ENCODE measurements at places on chromosomes 4 and X.
A peak's percentile ranks its signal among the peaks of the same experiment; 100 is the strongest.

DNA sequence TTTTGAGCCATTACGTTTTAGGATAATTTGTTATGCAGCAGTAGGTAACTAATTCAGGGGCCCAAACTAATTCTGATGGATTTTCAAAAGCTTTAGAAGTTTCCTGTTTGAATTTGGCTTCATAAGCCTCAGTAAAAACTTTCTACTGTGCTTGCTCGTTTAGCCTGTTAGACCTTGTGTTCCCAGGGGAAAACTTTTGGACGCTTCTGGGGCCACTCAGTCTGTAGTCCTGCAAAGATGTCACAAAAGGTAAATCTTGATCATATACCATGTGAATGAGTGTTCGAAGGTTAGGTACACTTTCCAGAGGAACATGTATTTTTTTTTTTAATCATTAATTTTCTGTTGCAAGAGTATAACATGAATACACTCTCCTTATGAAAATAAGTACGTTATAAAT, 70.7 kb downstream of the SUPT20HL2 start:
- DNase-seq = no peak

- no peak for DNase-seq
These were observed 165.9 kb downstream of the PDGFC start for GRCh38 chr4:156805696-156806095.

DNA sequence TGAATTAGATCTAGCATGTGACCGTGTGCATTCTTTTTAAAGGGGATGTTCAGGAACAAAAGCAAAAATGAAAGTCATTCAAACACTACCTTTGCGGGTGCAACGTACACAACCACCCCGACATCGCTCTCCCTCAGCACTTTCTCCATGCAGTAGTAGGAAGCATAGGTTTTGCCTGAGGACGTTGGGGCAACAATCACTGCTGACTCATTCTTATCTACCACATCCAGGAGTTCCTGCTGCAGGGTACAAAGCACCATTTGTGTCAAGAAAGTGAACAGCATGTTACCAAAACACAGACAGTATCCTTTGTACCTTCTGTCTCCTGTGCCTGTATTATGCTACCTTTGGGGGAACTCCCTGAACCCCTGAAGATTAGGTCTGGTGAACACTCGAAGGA, 58.6 kb downstream of the DDX60L start:
- DNase-seq = peak; percentile 6

GRCh38 chrX:44101281-44101680, 128.1 kb upstream of the NDP start:
- DNase-seq = no peak

DNA sequence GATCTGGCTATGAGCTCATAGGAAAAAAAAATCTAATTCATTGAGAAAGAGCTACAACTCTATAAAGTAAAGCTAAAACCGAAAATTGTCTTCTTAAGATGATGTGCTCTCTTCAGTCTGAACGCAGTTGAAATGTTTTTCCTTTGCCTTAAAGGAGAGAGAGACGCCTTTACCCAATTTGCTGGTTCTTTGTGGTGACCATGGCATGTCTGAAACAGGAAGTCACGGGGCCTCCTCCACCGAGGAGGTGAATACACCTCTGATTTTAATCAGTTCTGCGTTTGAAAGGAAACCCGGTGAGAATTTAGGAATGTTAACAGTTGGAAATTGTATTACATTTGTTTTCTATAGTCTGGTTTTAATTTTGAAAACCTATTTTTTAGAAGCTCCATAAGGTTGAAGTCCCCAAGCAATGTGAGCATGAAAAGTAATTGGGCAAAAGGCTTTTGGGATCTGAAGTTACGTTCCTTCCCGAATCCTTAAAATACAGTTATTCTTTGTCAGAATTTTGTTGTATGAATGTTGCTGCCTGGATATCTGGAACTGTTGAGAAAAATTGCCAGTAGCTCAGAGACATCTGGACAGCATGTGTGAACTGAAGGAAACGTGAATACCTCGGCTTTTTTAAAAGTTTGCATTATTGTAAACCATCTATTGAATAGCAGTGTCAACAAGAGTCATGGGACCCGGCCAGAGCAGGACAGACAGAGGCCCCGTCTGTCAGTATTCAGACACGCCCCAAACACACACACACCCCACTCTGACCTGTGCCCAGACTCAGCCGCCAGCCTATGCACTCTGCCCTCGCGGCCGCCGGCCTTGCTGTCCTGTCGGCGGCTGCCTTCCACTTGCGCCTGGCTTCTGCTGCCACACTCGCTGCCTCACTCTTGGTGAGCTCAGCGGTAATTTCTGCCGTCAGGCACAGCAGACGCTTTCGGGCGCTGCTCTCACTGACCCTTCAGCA, 9.9 kb downstream of the PIGG start:
- no peak for DNase-seq
